DND-41 (cell line): ENCODE measurements at places on chromosomes 3 and 15.

- peak; percentile 31 for DNase-seq
These were observed 3.9 kb downstream of the GP5 start for GRCh38 chr3:194395212-194395611.

GRCh38 chr3:95399585-95399984 lies 1336.7 kb downstream of the NSUN3 start:
- DNase-seq, result no peak

- DNase-seq, result no peak
These were observed 107.3 kb downstream of the KCNAB1 start for GRCh38 chr3:156227704-156228103.

DNA sequence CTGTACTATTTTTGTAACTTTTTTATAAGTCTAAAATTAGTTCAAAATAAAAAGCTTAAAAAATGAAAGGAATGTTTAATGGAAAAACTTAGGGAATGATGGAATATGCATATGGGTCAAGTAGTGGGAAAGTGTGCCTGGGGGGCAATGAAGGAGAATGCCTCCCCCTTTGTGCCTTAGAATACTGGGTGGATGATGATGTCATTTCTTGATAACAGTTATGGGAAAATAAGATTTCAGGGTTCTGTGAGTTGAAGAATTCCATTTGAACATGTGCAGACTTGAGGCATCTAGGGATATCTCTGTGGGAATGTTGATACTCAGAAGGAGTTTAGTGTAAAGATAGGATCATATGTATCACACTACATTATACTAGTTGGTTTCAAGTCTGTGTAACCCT lies 13.8 kb downstream of the WDR93 start:
- no peak for DNase-seq

- DNase-seq, result no peak
These were observed 138.8 kb upstream of the PLXND1 start for GRCh38 chr3:129745253-129745652.

- peak; percentile 63 for DNase-seq
These were observed 40.1 kb upstream of the TAFA4 start for GRCh38 chr3:68972358-68972979.

DNA sequence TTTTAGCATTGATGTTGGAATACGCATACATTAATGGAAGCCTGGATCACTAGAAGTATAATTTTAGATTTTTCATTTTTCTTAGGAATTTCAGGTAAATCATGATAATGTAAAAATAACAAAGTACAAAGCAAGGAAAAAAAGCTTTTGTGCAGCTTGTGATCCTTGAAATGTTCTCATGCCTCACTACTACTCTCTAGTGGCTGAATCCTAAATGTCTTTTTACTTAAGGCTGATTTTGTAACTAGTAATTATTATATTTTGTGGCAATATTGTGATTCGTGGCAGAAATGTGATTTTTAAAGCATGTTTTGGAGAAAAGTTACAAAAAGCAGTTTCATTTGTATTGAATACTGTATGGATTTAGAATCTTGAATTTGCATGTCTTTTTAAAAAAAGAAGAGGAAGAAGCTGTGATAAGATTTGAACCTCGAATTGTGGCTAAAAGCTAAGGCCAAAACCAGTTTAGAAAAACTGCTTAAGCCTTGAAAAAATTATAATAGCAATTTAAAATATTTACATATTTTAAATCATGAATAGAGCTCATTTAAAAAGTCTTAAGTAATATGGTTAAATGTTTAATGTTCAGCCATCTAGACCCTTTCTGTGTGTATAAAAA lies 39.0 kb downstream of the U2SURP start:
- no peak for DNase-seq

DNA sequence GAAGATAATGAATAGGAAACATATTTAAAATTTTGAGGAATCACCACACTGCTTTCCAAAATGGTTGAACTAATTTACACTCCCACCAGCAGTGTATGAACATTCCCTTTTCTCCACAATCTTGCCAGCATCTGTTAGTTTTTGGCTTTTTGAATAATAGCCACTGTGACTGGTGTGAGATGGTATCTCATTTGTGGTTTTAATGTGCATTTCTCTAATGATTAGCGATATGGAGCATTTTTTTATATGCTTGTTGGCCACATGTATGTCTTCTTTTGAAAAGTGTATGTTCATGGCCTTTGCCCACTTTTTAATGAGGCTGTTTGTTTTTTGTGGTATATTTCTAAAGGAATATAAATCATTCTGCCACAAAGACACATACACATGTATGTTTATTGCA lies 166.3 kb downstream of the NECTIN3 start:
- DNase-seq, result no peak

- DNase-seq, result no peak
These were observed 13.1 kb upstream of the OSBPL11 start for GRCh38 chr3:125608419-125608818.

DNA sequence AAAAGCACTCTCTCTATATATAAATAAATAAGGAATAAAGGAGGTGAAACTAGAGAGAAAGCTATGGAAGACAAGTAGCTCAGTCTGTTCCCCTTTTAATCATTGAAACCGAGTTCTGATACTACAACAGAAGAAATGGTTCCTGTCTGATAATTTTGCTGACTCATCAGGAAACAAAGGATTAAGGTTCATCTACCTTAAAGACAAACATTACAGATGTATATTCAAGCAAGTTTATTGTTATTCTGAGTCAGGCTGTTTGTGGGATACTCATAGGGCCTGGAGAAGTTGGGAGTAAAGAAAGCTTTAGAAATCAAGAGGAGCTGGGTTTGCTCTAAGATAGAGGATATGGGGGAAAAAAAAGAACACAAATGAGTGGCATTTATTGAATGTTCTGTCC lies 566.0 kb downstream of the ROBO2 start:
- DNase-seq, result no peak

GRCh38 chr3:125080077-125080476 lies 24.3 kb upstream of the HEG1 start:
- no peak for DNase-seq

GRCh38 chr3:184659797-184660301 lies 52.0 kb downstream of the MAGEF1 start:
- no peak for DNase-seq

DNA sequence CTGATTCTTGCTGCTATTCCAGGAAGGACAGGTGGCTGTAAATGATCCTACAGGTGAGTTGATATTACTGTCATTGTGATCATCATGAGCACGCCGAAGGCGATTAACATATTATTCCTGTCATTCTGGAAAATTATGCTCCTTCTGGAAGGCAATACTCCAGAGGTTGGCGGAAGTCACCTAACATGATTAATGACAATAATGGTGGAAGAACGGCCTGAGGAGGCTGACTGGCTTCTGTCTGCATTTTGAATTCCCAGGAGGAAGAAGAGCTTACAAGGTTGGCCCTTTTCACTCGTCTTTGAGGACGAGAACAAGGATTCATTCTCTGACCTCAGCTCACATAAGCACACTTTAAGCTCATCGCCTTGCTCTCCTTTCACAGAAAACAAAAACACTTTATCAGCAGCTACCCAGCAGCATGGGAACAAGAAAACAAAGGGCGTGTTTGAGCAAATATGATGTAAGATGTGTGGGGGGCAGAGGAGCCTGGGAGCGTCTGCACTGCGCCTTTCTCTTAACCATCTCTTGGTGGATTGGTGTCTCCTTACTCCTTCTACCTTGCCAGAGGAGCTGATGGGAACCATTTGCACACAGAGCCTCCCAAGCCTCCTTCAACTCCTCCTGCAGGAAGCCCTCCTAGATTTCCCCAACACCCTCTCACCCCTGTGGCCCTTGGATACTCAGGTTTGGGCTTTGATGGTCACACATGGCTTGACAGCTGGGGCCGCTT lies 23.0 kb downstream of the ACSBG1 start:
- DNase-seq, result no peak

DNA sequence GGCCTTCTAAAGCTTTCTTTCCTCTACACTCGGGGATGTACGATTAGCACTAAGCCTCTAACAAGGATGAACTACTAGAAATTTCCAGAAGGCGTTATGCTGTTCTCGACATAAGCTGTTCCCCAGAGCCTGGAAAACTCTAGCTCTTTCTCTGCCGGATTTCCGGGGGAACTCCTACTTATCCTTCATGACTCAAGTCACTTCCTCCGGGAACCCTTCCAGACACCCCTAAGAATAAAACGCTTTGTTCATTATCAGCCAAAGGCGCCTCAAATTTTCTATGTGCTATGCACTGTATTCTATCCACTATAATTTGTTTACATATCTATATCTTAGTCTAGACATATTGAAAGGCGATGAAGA lies 455 bp upstream of the SNAP23 start:
- DNase-seq, result no peak

- DNase-seq, result no peak
These were observed 138.6 kb upstream of the PRICKLE2 start for GRCh38 chr3:64363842-64364241.

DNA sequence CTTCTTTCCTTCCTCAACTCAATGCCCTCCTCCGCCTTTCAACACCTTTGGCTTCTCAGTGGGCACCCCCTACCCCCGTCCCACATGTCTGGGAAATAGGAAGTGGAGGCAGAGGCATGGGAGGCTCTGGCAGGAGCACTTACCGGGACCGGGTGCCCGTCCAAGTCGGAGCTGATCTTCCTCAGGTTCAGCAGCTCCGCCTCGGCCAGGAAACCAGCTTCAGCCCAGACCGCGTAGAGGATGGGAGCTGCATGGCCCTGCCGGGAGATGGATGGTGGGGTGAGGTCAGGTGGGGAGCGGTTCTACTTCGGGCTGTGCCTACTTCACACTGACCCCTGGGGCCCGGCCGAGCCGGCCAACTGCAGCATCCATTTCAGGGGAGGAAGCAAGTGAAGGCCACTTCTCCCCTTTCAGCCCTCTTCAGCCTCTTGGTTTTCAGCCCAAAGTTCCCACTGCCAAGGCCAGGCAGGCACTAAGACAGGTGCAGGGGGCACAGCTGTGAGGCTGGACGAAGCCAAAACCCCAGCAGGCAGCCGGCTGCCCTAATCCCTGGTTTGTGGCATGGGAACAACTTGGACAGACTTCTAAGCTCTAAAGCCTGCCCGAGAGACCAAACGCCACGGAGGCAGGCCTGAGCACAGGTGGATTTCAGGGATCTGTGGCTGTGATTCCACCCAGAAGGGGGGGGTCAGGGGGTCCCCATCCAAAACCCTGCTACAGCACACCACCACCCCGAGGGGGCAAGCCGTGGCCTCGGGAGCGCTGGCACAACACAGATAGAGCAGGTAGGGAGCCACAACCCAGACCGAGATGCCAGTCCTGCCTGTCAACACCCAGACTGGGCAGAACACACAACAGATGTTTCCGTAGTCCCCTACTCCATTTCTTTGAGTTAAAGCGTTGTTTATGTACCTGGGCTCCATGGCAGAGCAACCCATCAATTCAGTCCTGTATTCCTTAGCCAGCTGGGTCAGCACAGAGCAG lies 14.5 kb downstream of the TKT start:
- DNase-seq, result no peak

DNA sequence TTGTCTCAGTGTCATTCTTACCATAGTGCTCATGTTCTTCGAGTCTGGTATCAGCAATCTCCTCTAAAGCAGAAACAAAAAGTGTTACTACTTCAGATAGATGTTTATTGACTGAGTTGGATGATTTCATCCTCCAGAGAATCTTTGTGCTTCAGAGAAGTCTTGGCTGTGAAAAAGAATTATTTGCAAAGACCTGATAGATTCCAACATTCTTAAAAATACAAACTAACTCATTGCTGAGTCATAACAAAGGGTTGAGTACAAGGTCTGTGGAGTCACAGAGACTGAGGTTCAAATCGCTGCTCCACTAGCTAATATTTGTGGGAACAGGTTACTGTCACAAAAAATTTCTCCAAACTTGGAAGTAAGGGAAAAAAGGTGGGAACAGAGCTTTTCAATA lies 9.0 kb upstream of the STRIT1 start:
- no peak for DNase-seq

DNA sequence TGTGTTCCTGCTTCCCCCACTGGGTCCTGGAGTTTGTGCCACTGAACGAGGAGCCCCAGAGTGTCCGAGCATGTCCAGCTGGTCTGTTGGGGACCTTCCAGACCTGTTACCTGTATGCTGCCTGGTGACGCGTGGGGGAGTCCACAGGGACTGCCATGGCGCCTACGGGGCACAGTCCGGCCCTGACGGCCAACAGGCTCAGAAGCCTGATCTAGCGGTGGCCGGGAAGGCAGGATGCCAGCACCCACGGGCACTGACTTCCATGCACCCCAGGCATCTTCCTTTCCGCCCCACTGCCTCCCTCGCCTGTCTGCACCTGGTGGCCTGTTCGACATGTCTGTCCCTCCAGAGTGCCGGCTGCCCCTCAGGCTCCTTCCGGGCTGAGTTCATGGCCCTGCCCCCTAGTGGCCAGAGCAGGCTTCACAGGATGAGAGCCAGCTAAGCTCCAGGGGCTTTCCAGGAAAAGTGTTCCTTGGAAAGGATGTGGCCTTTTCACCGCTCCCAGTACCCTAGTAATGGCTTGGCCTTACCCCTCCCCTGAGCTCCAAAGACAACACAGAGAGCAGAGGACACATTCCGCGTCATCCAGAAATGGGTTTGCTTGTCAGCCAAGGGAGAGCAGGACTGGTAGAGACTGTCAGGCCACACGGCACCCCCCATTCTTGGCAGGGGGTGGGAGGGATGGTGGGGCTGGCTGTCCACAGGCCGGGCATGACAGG lies 35.7 kb downstream of the NGRN start:
- DNase-seq, result peak; percentile 62

- DNase-seq, result no peak
These were observed 617.5 kb downstream of the RBMS3 start for GRCh38 chr3:29898171-29898965.

DNA sequence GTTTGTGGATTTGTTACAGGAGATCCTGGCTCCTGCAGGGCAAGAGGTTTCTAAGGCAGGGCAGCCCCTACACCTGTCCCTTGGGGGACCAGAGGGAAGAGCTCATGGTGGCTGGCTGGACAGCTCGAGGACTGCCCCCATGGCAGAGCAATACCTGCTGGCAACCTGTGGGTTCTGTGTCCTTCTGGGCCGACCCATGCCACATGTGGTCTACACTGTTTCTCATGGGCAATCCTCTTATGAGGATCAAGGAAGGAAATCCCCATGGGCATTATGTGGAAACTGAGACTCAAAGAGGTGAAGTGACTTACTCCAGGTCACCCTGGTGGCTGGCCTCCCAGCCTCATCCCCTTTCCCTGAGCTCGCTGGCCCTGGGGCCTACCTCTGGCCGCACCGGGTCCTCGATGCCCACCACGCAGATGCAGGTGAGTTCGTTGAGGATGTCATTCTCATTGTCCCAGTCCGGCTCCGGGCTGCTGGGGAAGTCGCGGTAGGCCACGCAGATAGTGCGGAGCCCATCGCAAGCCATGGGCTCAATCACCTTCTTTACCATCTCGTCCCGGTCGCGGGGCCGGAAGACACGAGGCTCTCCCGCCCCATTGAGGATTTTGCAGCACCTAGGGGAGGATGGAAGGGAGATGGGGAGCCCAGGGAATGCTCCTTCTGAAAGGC lies 37.5 kb upstream of the SEC13 start:
- no peak for DNase-seq

DNA sequence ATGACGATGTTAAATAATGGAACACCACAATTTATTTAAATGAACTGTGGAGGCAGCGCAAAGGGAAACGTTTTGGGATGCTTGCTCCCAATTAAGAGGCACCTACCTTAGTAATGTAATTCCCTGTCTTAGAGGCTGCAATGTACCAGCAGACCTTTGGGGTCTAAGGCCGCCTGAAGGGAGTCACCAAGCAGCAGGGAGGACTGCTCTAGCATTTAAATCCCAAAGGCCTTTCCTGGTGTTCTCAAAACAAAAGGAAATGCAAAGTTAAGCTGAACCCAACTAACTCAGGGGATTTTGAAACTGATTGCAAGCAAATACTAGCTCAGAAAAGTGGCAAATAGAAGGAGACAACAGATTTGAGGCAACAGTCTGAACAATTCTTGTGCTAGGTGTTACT lies 510.8 kb downstream of the GABRG3 start:
- DNase-seq, result no peak
